ENCODE measurements at places on chromosomes 2 and 18. TPM values are rescaled to one million over a fixed set of nuclear protein-coding genes. Genes with fewer than 3 reads are reported as not detected.

FBXO15 gene
- total RNA-seq = 0.30 TPM

- no peak for DNase-seq
- no peak overlapping the region for H3K27ac ChIP-seq
- H3K27me3 ChIP-seq = no peaks in the 10 kb centered on the region
- H3K4me3 ChIP-seq = no peak overlapping the region
- H3K4me1 ChIP-seq = peaks cover 2% of the 10 kb centered on the region
- H3K36me3 ChIP-seq = peaks cover 56% of the 10 kb centered on the region
Observed at GRCh38 chr2:44212302-44212701, 43.6 kb downstream of the PPM1B start.

DNA sequence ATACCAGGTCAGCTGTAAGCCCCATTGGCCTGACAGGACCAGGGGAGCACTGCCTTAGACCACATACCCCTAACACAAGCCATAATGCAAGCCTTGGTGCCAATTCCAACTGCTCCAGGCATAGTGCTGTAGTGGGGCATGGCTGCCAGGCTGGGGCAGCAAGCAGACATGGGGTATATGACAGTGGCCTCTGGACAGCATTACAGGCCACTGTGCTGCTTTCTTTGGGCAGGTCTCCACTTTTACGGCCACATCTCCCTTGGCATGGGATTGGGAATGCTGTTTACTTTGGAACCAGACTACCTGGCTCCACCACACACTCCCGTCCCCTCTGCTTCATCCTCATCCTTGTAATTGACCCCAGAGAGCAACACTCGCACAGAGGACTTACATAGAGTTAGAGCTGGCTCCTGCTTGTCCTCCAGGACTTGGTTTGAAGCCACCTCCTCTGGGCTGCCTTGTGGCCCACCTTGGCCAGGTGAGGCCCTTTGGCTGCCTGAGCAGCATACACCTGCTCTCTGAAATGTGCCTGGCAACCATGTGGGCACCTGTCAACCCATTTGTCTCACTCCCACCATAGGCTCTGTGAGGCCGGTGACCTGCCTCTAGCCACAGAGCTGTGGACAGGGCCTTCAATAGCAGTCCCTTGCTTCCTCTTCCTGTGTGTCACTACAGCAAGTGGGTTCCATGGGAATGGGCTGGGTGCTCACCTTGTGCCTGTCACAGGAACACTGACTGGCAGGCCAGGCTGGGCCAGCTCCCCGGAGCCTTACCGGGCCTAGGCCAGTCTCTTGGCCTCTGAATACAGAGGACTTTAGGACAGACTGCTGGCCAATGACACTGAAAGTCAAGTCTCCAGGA is 262.6 kb upstream of the HS6ST1 start:
- H3K36me3 ChIP-seq = no peaks in the 10 kb centered on the region
- no peaks in the 10 kb centered on the region for H3K4me1 ChIP-seq
- H3K27me3 ChIP-seq = no peaks in the 10 kb centered on the region
- H3K27ac ChIP-seq = no peak overlapping the region
- H3K4me3 ChIP-seq = no peak overlapping the region

- H3K4me1 ChIP-seq = no peaks in the 10 kb centered on the region
- no peak overlapping the region for H3K4me3 ChIP-seq
- DNase-seq = no peak
Observed at GRCh38 chr18:47560723-47561715, 309.6 kb upstream of the SKOR2 start.

ITPRID2 gene
- total RNA-seq = 62.9 TPM

GKN2 gene
- not detected for total RNA-seq

GRCh38 chr2:101130081-101130480 is 21.1 kb downstream of the TBC1D8 start:
- H3K27ac ChIP-seq = peak overlapping the region; percentile 94
- H3K27me3 ChIP-seq = no peaks in the 10 kb centered on the region
- H3K36me3 ChIP-seq = no peaks in the 10 kb centered on the region
- H3K4me3 ChIP-seq = no peak overlapping the region
- no peak for DNase-seq

DNA sequence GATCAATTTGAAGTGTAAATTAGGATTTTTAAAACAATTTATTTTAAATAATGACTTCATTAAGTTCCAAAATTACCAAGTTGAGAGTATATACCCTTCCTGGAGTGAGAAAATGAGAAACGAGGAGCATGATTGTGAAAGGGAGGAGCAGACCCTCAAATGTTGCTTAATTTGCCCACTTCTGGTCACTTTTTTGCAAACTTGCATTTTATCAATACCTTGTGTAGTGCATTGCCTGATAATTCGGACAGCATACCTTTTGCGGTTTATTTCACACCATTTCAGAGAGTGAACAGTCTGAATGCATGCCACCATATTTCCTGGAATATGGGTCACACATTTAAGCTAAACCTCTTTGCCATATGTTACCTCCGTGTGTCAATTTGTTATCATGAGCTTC is 669.7 kb downstream of the RNF144A start:
- H3K4me3 ChIP-seq = no peak overlapping the region
- H3K27me3 ChIP-seq = no peaks in the 10 kb centered on the region
- H3K27ac ChIP-seq = no peak overlapping the region
- no peak for DNase-seq

DNA sequence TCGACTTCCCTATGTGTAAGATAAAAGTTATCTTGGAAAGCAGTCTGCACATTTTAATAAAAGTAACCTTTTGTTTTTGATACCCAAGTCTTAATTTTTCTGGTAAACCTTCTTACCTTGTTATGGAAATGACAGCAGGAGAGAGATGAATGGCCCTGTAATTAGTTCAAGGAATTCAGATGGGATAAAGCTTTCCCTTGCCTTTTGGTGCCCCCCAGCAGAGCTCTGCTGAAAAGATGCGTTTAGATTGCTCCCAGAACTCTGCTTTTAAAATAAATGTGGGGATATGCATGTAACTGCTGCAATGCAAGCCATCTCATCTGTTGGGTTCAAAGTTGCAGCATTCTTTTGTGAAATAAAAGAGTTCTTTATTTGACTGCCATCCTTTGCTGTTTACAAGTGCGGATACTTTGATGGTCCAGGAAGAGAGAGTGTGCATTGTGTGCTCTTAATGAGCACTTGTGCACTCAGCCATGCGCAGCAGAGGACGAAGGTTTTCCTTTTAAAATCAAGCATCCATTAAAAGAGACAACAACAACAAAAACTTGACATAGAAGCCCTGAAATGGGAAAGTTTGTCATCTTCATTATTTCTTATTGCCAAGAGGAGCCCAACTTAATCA is 176.7 kb upstream of the ST6GAL2 start:
- DNase-seq = no peak
- H3K27me3 ChIP-seq = no peaks in the 10 kb centered on the region

ZSCAN30 gene
- 9.0 TPM for total RNA-seq

STK36 gene
- total RNA-seq = 3.7 TPM

Measured in psoas muscle (tissue), 8 donors.